ENCODE measurements at places on chromosomes 3 and 15.

DNA sequence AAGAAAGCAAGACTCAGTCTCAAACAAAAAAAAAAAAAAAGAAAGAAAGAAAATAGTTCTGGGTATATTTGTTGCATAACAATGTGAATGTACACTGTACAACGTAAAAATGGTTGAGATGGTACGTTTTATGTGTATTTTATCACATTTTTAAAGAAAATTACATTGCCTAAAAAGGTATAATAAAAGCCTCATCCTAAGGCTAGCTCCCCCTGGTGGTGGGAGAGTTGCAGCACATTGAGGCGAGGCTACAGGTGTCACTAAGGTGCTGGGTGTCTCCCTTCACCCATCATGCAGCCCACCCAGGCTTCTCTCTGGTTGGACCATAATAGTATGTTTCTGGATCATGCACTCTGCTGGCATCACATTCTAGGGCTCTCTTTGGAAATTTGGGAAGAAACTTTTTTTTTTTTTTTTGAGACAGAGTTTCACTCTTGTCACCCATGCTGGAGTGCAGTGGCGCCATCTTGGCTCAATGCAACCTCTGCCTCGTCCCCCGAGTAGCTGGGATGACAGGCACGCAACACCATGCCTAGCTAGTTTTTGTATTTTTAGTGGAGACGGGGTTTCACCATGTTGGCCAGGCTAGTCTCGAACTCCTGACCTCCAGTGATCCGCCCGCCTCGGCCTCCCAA is 12.4 kb upstream of the RAB11A start:
- DNase-seq, result peak; percentile 72
- H3K27me3 ChIP-seq, result no peaks in the 10 kb centered on the region
- H3K36me3 ChIP-seq, result no peaks in the 10 kb centered on the region
- no peaks in the 10 kb centered on the region for H3K4me1 ChIP-seq
- H3K27ac ChIP-seq, result no peak overlapping the region

- DNase-seq, result peak; percentile 34
- no peak overlapping the region for H3K27ac ChIP-seq
- no peak overlapping the region for H3K4me3 ChIP-seq
- H3K4me1 ChIP-seq, result no peaks in the 10 kb centered on the region
- no peaks in the 10 kb centered on the region for H3K36me3 ChIP-seq
These were observed 6.8 kb upstream of the RTP2 start for GRCh38 chr3:187709155-187709554.

GRCh38 chr3:136414476-136414875 is 164.3 kb downstream of the PCCB start:
- peaks cover 16% of the 10 kb centered on the region for H3K36me3 ChIP-seq
- no peak overlapping the region for H3K27ac ChIP-seq
- H3K27me3 ChIP-seq, result no peaks in the 10 kb centered on the region

DNA sequence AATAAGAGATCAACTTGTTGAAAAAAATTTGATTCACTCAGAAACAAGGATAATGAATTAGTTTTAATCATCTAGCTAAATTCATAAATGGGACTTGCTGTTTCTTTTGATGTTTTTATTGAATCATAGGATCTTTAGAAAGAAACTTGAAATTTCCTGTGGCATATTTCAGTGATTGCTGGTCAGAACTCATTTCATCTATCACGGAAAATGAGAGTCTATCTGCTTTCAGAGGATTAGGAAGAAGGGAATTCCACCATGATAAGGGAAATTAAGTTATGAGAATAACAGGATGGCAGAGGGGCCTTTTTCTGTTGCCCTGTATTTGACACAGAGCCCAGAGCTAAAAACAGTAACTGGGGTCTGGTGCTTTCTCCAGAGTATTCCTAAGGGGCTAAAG is 44.9 kb upstream of the CCNL1 start:
- DNase-seq, result no peak
- H3K4me3 ChIP-seq, result no peak overlapping the region
- peaks cover 13% of the 10 kb centered on the region for H3K4me1 ChIP-seq
- H3K27me3 ChIP-seq, result no peaks in the 10 kb centered on the region

DNA sequence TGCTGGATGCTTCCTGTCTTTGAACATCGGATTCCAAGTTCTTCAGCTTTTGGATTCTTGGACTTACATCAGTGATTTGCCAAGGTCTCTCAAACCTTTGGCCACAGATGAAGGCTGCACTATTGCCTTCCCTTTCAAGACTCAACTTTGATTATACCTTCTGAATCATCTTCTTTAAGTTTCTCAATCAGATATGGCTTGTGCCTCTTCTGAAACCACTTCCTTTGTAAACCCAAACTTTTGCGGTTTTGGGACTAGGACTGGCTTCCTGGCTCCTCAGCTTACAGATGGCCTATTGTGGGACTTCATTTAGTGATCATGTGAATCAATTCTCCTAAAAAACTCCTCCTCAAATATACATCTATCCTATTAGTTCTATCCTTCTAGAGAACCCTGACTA is 47.1 kb upstream of the CADPS start:
- H3K4me1 ChIP-seq, result peaks cover 19% of the 10 kb centered on the region
- no peak overlapping the region for H3K4me3 ChIP-seq
- no peaks in the 10 kb centered on the region for H3K36me3 ChIP-seq
- no peaks in the 10 kb centered on the region for H3K27me3 ChIP-seq

Data from GM23248 (cell line).